ENCODE measurements at places on chromosomes 1 and 21. TPM values are rescaled to one million over a fixed set of nuclear protein-coding genes. Genes with fewer than 3 reads are reported as not detected.
A peak's percentile ranks its signal among the peaks of the same experiment; 100 is the strongest.

DNA sequence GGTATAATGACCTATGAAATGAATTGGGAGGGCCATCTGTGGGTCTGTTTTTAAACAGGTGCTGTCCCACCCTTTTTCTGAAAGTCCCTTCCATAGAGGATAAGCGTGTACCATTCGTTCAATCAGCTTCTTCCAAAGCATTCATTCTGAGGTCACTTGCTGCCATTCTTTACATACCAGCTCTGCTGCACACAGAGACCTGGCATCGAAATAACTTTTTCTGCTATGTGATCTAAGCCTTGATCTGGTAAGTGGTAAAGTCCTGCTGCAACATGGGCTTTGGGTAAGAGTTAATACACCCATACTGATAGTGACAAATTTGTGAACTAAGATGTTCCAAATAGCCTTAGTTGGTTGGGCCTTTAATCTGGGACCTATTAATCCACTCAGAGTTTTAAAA lies 38.9 kb downstream of the DR1 start:
- DNase-seq, result no peak

DNA sequence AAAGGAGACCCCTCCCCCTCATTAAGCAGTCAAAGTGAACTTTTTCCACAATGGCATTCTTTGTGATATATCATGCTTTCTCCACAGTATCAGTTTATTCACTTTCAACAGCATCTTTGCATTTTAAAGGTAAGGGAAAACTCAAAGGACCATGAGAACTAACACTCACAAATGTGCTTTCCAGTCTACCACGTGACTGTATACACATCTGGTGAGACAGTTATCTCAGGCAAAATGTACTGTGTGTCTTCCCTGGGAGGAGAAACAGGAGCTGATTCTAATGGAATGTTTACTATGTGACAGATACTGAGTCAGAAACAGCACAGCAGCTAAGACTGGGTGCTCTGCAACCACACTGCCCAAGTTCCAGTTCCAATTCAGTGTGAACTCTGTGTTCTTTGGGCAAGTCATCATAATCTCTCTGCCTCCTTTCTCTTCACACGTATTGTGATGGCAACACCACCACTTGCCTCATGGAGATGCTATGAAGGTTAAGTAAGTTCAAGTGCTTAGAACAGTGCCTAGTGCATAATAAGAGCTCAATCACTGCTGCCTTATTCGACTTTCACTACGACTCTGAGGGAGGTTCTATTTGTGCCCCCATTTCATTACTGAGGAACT lies 79.0 kb downstream of the SLC45A1 start:
- DNase-seq, result peak; percentile 56

DNA sequence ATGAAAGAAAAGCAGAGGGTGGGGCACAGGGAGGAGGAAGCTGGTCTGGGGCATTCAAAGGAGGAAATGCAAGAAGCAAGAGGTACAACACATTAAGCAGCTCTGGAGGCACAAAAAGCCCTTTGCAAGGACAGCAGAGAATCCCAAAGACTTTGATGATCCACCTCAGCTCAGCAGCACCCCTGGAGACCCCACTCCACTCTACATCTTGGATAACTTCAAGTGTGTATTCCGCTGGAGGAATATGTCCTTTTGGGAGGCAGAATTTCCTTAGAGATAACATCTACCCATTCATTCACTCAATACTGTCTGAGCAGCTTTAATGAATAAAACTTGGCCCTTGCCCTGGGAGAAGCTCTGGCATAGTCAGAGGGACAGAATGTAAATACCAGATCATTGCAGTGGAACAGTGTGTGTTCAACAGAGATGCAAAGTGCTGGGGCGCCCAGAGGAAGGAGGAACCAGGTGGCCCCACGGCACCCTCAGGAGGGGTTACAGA lies 599.7 kb downstream of the KIF26B start:
- DNase-seq, result no peak

GRCh38 chr1:185291652-185292051 lies 25.4 kb downstream of the IVNS1ABP start:
- DNase-seq, result no peak

- no peak for DNase-seq
These were observed 420.5 kb downstream of the MATN1 start for GRCh38 chr1:30302858-30303257.

- no peak for DNase-seq
These were observed 57.5 kb downstream of the RGS2 start for GRCh38 chr1:192866241-192866868.

DNA sequence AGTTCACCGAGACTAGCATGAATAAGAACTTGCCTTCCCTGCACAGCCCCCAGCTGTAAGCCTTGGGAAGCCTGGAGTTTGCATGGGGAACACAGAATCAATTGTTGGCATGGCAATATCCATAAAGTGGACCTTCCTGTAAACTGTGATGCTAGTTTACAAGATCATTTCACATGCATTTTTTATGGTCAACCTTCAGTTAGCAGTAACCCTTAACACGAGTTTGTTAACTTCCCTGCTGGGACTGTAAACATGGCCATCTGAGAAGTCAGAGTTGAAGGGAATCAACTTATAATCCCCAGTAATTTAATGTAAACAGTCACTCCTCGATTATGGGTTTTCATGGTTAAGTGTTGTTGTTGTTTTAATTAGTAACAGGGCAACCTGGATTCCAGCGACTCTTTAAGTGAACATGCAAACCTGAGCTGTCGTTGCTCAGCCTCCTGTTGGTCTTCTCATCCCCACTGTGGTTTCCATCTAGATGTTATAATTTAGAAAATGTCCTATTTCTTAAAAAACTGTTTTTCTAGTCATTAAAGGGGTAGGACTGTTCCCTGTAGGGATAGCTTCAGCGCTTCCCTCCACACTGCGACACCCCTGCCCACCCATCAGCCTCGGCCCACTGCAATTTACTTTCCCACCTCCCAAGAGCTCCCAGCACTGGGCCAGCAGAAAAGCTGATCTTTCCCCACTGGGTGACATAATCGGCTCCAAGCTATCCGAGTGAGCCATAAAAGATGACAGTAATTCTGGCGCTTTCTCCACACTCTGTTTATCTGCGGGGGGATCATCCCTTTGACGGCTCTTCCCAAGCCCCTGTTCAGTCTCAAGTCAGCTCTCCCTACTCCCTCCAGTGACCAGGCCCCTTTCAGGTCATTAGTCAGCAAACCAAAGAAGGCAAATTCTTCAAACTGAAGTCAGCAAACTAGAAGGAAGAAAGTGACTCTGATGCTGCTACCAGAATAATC lies 107.6 kb upstream of the IPO9 start:
- DNase-seq, result no peak

DNA sequence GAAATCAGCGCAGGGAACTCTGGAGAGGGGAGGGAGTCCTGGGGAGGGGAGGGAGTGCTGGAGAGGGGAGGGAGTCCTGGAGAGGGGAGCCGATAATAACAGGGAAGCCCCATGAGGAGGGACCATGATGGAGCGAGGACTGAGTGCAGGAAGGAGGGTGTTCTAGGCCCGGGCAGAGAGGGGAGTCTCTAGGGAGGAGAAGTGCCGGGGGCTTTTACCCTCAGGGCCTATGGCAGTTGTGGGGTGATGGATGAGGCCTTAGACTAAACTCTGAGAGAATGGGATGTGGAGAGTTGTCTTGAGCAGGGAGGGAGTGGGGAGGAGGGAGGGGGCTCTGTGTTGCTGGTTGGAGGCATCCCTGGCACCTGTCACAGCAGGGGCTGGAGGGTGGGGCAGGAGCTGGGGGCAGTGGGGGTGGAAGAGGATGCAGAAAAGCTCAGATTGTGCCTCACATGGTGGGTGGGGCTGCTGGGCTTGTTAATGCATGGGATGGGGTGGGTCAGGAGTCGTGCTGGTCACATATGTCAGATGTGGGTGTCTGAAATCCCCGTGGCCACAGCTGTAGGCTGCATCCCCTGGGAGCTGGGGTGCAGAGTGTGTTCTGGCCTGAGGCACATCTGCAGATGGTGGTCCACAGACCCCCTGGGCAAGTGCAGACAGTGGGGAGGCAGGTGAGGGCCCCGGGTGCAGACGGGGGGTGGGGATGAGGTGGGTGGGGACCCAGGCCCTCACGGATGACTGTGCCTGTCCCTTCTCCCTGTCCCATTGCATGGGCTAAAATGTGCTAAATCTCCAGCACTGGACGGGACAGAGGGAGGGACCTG lies 88.4 kb upstream of the COL6A1 start:
- DNase-seq, result no peak

- DNase-seq, result no peak
These were observed 12.9 kb downstream of the TMEM9 start for GRCh38 chr1:201141418-201141817.

- no peak for DNase-seq
These were observed 23.6 kb downstream of the DISP3 start for GRCh38 chr1:11502516-11502915.

- no peak for DNase-seq
These were observed 100.5 kb downstream of the NGF start for GRCh38 chr1:115237507-115237906.

The FCGR3B gene
- total RNA-seq, result 0.37 TPM

The MLLT11 gene
- total RNA-seq, result 4.1 TPM
